ENCODE measurements at places on chromosomes 6 and 20. TPM values are rescaled to one million over a fixed set of nuclear protein-coding genes. Genes with fewer than 3 reads are reported as not detected.

The RCAN2 gene
- 0.95 TPM for total RNA-seq

DNA sequence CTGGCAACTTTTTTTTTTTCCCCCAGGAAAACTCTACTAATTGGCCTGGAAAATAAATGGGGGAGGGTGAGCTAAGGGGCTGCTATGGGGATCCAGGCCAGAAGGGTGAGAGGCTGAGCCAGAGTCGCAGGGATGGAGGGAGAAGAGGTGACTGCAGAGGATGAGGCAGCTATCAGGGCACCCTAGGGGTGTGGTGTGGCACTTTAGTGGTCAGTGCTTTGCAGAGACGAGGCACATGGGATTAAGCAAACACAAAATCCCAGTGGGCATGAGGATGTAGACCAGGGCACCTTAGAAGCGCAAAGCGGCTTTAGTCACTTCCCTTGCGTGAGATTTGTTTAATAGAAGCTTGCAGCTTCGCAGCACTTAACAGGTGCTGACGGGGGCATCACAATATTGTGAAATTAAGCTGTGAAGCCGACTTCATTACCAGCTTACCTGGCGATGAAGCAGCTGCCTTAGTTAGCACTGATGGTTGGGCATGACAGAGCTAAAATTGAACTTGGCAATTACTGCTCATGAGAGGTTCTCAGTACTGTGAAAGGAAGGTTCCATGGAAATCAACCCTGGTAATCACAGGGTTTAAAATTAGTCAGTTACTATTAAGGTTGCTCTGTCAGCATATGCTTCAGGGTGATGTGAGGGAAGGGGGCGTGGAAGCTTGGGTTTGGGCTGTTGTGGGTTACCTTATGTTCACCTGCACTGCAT is 26.0 kb downstream of the TOX2 start:
- peak; percentile 41 for ATAC-seq

The ANKEF1 gene
- total RNA-seq, result 2.4 TPM

GRCh38 chr20:59044295-59044694 is 1.7 kb upstream of the PRELID3B start:
- no peak for ATAC-seq

The PPIL4 gene
- 24.7 TPM for total RNA-seq
